ENCODE measurements at places on chromosomes 7 and 10. TPM values are rescaled to one million over a fixed set of nuclear protein-coding genes. Genes with fewer than 3 reads are reported as not detected.

The CARD11 gene
- total RNA-seq, result 0.31 TPM

The LRRTM3 gene
- 30.7 TPM for total RNA-seq

The ARPC1A gene
- 72.1 TPM for total RNA-seq

The COL26A1 gene
- total RNA-seq, result 3.4 TPM

The SUN1 gene
- 154 TPM for total RNA-seq
